ENCODE measurements at places on chromosomes 7 and 10.

- no peak for DNase-seq
Measured at GRCh38 chr7:159128767-159129166, 15.9 kb downstream of the VIPR2 start.

GRCh38 chr10:112967200-112967599, 17.2 kb downstream of the TCF7L2 start:
- no peak for DNase-seq

DNA sequence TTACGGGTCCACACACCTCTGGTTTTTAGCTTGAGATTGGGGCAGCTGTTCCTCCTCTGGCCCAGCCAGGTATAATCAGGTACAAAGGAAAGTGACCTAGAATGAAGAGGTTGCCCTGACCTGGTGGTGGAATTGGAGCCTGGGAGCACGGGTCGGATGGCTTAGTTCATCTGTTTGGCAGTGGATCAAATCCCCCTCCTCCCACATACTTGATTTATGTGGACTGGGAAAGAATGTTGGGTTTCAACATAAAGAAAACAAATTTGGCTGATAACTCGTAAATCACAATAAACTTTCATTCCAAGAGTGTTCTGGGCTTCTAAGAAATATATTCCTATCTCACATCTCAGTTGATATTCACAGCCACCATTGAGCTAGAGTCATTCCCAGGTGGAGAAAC, 186.8 kb downstream of the CUX1 start:
- DNase-seq: no peak

DNA sequence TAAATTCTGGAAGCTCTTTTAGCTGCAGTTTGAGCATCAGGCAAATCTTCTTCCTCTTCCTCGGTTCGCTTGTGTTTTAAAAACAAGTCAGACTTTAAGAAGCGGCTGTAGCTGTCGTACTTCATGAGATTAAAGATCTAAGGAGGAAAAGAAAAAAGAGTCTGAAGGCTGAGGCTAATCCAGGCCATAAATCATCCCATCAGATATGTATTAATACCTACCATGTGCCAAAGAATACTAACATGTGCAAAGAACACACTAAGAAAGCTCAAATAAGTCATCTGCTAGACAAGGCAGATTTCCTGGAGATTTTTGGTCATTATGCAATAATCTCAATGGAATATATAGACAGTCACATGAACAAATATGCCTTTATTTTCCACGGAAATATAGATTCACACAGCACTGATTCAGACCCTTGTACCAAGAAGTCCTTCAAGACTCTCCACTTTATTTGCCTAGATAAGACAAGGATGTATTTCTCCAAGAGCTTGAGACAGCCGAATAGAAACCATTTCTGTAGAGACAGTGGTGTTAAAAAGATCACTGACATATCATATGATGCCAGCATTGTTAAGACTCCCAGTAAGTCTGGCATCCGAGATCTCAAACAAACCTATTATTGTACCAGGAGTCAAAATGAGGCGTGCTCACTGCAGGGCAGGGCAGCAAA, 42.3 kb downstream of the RGS10 start:
- no peak for DNase-seq

- no peak for DNase-seq
Measured at GRCh38 chr7:91326516-91327199, 62.4 kb downstream of the FZD1 start.

DNA sequence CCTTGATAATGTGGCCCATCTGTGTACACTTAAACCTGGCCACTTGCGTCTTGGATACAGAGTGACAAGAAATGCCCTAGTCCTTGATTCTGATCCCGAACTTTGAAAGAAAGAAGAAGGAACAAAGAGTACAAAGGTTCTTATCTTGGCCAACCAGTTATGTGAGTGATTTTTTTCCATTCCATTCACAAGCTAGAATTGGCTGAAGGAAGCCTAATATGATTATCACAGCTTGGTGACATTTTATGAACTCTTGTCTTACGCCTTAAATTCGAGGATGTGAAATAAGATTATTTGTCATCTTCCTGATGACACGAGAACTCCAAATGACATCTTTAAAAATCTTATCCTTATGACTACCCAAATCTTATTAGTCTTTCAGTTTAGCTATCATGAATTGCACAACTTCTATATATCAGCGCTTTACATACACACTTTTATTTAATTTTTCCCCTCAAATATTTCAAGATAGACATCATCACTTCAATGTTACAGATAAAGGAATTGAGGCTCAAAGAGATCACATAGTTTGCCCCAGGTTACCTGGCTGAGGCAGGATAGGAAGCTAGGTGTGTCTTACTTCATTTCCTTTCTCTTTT, 13.0 kb upstream of the SP4 start:
- no peak for DNase-seq

DNA sequence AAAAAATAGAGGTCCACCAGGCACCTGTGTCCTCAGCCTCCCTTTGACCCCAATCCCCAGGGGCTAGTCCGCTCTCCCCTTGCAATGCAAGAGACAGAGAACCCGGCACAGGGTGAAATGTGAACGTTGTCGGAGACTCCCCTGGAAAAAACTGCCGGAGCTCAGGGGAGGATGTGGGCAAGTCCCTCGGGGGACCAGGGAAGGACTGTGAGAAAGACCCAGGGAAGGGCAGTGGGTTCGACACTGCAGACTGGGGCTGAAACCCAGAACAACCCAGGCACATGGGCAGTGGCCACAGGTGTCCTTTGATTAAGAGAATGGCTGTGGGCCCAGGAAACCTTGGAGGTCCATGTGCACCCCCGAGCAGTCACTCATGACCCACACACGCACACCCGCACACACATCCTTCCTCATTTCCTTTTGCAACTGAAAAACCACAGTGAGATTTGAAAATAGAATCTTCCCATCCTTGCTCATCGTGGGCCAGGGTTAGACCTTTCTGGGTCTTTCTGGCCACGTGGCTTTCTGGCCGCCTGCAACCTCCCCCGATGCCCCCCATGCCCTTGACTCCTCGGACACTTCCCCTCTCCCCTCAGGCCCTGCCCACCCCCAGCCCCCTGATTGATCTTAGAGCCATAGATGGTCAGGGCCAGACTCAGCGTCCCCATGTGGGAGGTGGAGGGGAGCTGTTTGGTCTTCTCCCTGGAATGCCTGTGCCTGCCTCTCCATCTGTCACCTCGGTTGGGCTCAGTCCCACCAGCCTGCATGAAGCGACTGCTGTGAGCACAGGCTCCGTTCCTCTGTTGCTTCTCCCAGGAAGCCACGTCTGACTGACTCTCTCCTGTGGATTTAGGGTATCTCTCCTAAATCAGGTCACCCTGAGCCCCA, 7.9 kb downstream of the LAT2 start:
- no peak for DNase-seq
